Stimulated activated CD4-positive, alpha-beta T cell treated with anti-CD3 and anti-CD28 coated beads, Interleukin-1b, Interleukin-23, amount 100 ng/mL, for 1 hour (primary cell): ENCODE measurements at places on chromosomes 7 and 10.

- no peak for DNase-seq
These were observed 186.6 kb upstream of the INHBA start for GRCh38 chr7:41889472-41889871.

GRCh38 chr10:5959581-5960069 lies 17.7 kb downstream of the IL15RA start:
- DNase-seq = no peak

DNA sequence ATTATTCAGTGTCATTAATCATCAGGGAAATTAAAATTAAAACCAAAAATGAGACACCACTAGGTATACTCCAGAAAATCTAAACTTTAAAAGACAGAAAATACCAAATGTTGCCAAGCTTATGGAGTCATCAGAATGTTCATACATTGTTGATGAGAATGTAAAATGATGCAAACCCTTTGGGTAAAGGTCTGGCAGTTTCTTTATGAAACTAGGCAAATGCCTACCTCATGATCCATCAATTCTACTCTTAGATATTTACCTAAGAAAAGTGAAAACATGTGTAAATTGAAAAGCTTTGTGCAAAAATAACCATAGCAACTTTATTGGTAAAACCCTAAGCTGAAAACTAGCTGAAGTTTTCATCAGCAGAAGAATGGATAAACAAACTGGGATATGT lies 329.5 kb upstream of the MEOX2 start:
- DNase-seq = no peak

GRCh38 chr7:115135769-115136410 lies 214.0 kb downstream of the MDFIC start:
- DNase-seq = no peak

DNA sequence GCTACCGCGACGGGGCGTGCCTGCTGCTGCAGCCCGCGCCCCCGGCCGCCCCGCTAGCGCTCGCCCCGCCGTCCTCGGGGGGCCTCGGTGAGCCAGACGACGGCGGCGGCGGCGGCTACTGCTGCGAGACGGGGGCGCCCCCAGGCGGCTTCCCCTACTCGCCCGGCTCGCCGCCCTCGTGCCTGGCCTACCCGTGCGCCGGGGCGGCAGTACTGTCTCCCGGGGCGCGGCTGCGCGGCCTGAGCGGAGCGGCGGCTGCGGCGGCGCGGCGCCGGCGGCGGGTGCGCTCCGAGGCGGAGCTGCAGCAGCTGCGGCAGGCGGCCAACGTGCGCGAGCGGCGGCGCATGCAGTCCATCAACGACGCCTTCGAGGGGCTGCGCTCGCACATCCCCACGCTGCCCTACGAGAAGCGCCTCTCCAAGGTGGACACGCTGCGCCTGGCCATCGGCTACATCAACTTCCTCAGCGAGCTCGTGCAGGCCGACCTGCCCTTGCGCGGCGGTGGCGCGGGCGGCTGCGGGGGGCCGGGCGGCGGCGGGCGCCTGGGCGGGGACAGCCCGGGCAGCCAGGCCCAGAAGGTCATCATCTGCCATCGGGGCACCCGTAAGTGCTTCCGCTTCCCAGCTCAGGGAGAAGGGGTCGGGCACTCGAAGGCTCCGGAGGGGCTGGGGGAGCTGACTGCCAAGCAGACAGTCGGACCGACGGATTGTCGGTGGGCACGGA lies 761 bp downstream of the PTF1A start:
- no peak for DNase-seq

DNA sequence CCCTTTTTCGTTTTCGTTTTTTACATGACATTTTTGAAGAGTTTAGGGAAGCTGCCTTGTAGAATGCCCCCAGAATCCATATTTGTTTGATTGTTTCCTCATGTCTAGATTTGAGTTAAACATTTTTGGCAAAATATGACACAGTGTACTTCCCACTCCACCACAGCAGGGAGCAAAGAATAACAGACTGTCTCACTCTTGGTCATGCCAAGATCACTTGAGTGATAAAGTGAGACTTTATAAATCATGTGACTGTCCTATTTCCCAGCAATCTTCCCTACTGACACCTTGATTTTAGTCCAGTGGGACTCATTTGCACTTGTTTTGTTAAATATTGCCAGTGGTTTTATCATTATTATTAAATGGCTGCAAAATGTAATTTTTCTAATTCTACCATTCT lies 44.4 kb upstream of the USP6NL start:
- DNase-seq = no peak

DNA sequence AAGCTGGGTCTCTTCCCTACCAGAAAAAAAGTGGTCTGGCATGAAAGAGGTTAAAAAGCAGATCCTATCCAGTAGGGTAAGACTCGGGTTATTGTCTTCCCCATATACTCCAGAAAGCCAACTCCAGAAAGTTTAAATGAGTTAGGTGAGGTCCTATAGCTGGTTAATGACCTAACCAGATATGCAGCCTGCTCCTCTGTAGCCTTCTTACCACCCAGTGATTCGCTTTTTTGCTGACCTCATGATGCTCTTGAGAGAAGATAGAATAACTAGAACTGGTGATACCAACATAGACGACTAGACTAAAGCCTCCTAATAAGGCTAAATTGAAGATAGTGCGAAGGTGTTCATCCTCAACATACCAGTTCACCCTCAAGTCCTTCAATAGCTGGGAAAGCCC lies 675 bp upstream of the GIMAP1 start:
- no peak for DNase-seq

DNA sequence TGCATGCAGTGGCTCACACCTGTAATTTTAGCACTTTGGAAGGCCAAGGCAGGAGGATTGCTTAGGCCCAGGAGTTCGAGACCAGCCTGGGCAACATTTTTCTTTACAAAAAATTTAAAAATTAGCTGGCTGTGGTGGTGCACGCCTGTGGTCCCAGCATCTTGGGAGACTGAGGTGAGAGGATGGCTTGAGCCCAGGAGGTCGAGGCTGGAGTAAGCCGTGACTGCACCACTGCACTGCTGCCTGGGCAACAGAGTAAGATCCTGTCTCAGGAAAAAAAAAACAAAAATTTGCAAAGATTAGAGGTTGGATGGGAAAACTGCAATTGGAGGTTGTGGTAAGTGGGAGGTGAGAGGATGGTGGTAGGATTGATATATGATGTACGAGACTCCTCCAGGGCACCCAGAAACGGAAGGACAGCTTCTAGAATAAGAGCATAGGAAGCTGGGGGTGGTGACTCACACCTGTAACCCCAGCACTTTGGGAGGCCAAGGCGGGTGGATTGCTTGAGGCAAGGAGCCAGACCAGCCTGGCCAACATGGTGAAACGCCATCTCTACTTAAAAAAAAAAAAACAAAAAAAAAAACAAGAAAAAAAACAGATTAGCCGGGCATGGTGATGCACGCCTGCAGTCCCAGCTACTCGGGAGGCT lies 19.1 kb upstream of the PARP12 start:
- DNase-seq = no peak

DNA sequence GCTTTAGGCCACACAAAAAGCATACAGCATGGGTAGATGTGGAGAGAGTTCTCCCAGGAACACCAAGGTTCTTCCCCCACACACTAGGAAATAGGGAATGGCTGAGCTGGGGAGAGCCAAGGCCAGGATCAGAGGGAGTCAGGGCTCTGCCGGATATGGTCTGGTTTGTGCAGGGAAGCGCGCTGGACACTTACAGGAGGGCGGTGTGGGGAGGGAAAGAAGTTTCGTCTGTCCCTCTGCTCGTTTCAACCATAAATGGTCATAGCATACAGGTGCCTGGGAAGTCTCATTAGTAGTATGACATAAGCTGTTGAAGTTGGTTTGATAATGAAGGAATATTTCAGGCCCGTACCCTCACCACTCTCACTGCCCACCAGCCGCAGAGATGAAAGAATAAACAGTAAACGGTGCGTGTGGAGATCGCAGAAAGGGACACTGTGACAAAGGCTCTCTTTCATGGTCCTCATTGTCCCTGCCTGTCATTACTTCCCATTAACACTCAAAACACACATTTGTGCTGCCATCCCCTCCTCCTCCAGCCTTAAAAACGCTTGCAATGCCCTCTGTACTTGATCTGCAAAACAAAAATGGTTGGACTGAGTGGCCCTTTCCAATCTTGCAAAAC lies 207.2 kb downstream of the CELF2 start:
- DNase-seq = no peak

- DNase-seq = no peak
These were observed 70.5 kb downstream of the PARD3 start for GRCh38 chr10:34744590-34744989.

DNA sequence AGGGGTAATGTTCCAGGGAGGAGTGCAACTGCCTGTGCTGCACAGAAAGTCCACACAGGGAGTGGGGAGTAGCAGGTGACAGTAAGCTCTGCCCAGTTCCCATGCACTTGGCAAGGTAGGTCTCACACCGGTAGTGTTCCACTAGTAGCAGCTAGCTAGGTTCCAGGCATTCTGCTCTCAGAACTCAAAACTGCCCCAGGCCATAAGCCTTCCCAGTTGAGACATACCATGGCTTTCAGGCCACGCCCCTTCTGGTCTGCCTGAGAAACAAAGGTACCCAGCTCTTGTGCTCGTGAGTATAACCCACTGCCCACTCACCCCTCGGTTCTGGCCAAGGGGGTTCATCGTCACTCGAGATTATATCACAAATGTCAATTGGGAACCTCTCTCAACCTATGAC lies 12.6 kb downstream of the CASP7 start:
- DNase-seq = no peak

DNA sequence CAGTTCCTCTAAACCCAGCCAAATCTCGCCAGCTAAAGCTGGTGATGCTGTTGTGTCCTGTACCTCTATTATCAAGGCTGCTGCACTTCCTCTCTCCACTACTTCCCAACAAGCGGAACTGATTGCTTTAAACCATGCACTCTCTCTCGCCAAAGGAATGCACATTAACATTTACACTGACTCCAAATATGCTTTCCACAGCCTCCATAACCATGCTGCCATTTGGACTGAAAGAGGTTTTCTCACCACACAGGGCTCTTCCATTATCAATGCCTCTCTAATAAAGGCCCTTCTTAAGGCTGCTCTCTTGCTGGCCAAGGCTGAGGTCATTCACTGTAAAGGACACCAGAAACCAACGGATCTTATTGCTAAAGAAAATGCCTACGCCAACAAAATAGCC lies 11.4 kb upstream of the LRRC61 start:
- no peak for DNase-seq

GRCh38 chr7:155962968-155963300 lies 150.7 kb upstream of the SHH start:
- no peak for DNase-seq

DNA sequence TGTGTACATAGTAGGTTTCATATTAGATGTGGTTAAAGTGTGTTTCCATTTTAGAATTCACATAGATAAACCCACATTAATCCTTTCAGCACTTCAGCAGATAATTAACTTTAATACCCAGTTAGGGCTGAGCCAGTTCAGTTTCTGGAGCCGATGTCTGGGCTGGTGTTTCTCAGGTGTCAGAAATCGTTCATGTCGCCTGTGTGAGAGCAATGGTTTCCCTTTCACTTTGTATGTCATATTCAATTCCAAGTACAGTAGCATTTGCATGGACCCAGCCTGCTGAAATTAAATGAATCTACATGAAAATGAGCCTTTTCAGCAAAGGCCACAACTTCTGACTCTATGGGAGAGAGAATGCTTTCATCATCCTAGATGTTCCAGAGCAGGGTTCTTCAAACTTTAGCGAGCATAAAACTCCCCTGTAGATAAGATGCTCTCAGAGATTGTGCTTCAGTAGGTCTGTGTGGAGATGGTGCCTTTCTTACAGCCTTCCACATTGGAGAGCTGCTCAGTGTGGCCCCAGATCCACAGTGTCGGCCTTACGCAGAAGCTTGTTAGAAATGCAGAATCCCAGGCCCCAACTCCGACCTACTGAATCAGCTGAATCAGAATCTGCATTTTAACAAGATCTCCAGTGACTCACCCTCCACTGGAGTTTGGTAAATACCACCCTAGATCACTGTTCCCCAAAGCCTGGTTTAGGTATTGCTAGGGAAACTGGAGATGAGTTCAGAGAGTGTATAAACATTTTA lies 19.6 kb downstream of the WIPF3 start:
- DNase-seq = no peak

DNA sequence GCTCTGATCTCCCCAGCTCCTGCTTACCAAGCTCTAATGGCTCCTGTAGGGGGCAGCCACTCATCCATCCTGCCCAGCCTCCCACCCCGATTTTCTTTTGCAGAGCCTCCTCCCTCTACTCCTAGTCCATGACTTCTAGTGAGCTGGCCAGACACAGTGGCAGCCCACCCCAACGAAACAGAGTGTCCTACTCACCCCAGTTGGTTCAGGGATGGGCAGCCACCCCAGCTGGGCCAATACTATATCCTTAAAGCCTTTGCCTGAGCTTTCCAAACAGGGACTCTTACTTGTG lies 77.1 kb downstream of the GRID1 start:
- DNase-seq = no peak

- DNase-seq = peak; percentile 39
These were observed at the start of gene TRIM56 for GRCh38 chr7:101085162-101085964. Gene TRIM56 (plus strand): TSS chr7:101085481. CDS start chr7:101087313, 1,832 bp downstream.

GRCh38 chr7:83451501-83452045 lies 197.4 kb downstream of the SEMA3E start:
- no peak for DNase-seq

- DNase-seq = no peak
These were observed 41.5 kb upstream of the SMIM30 start for GRCh38 chr7:113159746-113160339.

- no peak for DNase-seq
These were observed 99.7 kb downstream of the ELMO1 start for GRCh38 chr7:37348982-37349381.

GRCh38 chr7:2237109-2237602 lies 4.4 kb upstream of the MAD1L1 start:
- no peak for DNase-seq

DNA sequence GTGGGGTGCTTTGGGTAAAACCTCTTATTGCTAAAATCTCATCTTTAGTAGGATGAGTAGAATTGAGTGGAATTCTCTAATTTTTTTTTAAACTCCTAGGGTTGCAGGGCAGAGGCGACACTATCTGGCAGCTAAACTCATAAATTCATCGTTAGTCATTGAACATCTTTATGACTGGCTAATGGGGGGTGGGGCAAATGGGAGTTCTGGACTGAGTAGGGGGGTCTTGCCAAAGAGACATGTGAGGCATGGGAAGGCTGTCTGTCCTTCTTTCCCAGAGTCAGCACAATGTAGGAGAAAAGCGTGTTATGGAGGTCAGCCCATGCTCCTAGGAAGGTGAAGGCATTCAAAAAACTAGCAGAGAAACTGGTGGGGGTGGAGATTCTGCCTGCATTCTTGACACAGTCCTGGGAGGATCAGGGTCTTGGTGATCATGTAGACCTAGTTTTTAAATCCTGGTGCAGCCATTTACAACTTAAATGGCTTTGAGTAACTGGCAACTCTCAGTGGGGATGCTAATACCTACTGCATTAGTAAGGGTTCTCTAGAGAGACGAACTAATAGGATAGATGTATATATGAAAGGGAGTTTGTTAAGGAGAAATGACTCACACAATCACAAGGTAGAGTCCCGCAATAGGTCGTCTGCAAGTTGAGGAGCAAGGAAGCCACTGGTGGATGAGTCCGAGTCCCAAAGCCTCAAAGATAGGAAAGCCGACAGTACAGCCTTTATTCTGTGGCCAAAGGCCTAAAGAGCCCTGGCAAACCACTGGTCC lies 47.7 kb downstream of the EMX2 start:
- DNase-seq = no peak

GRCh38 chr7:50657341-50657873 lies 92.2 kb upstream of the DDC start:
- no peak for DNase-seq
